ENCODE measurements at places on chromosomes 3 and 15.

GRCh38 chr3:111415018-111415417 lies 127.0 kb upstream of the CD96 start:
- no peak for DNase-seq

GRCh38 chr15:86199467-86200145 lies 119.9 kb downstream of the AGBL1 start:
- no peak for DNase-seq

DNA sequence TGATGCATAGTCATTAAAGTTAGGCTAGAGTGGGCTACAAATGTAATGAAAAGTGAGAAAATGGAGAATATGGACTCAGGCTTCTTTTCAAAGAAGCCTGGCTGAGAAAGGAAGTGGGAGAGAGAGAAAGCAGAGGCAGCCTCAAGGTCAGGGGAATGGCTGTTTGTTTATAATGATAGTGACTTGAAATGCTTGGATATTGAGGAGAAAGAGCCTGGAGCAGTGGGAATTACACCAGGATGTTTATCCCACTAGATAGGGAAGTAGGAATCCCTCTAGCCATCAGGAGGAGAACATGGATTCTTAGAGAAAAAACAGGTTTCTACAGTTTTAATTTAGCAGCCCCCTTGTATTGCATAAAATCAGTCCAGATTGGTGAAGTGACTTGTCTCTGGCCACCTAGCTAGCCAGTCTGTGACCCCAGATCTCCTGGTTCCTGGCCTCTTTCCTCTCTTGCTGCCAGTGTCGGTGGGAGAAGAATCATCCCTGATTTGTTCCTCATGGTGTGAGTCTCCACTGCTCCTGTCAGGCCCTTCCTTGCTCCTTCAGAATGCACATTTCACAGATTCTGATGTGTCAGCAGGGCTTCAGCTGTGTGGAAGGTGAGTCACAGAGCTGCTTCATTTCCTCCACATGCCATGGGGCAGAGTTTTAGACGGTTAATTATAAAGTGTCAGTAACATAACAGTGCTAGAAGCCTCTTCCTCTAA lies 32.9 kb downstream of the SEMA6D start:
- no peak for DNase-seq

GRCh38 chr15:99238849-99239248 lies 10.5 kb downstream of the TTC23 start:
- no peak for DNase-seq

All from activated T-cell treated with anti-CD3 and anti-CD28 coated beads for 48 hours (primary cell).